ENCODE measurements at places on chromosomes 2 and 18.
A peak's percentile ranks its signal among the peaks of the same experiment; 100 is the strongest.

GRCh38 chr18:56333839-56334238, 304.6 kb downstream of the TXNL1 start:
- DNase-seq, result no peak

DNA sequence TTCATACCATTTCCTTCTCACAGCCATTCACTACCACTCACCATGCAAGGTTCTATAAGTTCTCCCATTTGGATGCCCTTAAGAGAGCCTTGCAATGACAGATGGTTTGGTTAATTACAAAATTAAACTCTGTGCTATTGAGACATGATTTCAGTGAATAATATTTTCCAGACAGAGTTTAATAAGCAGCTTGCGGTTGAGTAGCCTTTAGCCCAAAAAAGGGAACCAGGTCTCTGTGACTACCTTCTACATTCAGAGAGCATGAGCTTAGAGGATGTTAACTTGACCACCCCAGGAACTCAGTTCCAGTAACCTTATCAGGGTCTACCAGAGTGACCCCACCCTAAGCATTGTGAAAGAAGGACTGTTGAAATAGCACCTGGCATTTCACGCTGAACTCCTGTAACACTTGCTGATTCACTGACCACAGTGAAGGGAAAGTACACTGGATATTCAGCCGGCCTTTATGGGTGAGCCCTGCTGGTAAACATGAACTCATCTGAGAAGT, 1173.1 kb upstream of the ZEB2 start:
- peak; percentile 50 for DNase-seq

GRCh38 chr18:5627776-5628511, 84.1 kb upstream of the EPB41L3 start:
- DNase-seq, result no peak

GRCh38 chr2:235513984-235514626, 20.3 kb downstream of the AGAP1 start:
- no peak for DNase-seq
